ENCODE measurements at places on chromosomes 3 and 15.

GRCh38 chr3:59318881-59319280, 269.1 kb upstream of the CFAP20DC start:
- DNase-seq = no peak

GRCh38 chr3:47824541-47825473, 21.9 kb downstream of the DHX30 start:
- peak; percentile 83 for DNase-seq

GRCh38 chr3:7205535-7205934, 344.6 kb downstream of the GRM7 start:
- peak; percentile 15 for DNase-seq

GRCh38 chr3:97612632-97613031, 151.9 kb upstream of the ARL6 start:
- DNase-seq = no peak

GRCh38 chr15:79311901-79312553, 1.1 kb downstream of the TMED3 start:
- DNase-seq = no peak

- peak; percentile 19 for DNase-seq
These were observed 197.3 kb upstream of the LINGO1 start for GRCh38 chr15:77830051-77830468.

GRCh38 chr3:11583235-11583634, 60.5 kb downstream of the VGLL4 start:
- DNase-seq = no peak

- DNase-seq = no peak
These were observed 14.6 kb downstream of the HEXA start for GRCh38 chr15:72361176-72361575.

- peak; percentile 79 for DNase-seq
These were observed 14.1 kb downstream of the RNF123 start for GRCh38 chr3:49703443-49703927.

DNA sequence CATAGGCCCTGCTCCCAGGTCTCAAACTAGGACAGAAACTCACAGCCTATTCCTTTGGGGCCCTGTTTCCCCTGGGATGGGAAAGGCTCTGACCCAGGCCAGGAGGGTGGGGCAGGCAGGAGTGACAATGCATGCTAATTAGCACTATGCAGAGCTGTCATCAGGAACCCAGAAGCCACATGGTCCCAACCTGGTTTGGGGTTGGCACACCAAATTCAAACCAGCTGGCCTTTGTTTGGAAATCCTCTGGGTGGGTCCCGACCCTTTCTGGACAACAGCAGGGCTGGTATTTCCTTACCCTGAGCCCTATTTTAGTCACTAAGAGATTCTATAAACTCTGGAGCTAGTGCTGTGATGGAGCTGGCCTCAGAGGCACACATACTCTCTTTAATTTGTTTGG, 166.2 kb downstream of the LRTM1 start:
- no peak for DNase-seq

DNA sequence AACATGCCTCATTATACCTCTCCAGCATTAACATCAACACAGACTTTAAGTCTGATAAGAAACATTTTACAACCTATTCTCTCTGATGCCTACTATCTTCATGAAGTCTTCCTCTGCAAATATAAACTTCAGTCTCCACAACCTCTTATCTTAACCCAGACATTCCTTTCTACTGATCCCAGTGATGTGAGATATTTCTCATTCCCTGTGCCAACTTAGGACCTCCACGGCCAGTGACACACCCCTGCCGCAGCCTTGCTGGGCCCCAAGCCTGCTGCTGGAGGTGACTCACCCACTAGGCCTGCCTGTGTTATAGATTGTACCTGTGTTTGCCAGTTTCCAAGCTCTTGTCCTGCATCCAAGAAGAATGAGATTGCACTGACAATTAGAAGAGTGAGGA, 734.5 kb upstream of the CADM2 start:
- DNase-seq = no peak

- no peak for DNase-seq
These were observed 9.8 kb upstream of the EEFSEC start for GRCh38 chr3:128143496-128143895.

- no peak for DNase-seq
These were observed 66.3 kb downstream of the NIPA2 start for GRCh38 chr15:22904736-22905135.

GRCh38 chr3:100252001-100252400, 8.8 kb upstream of the TBC1D23 start:
- no peak for DNase-seq

DNA sequence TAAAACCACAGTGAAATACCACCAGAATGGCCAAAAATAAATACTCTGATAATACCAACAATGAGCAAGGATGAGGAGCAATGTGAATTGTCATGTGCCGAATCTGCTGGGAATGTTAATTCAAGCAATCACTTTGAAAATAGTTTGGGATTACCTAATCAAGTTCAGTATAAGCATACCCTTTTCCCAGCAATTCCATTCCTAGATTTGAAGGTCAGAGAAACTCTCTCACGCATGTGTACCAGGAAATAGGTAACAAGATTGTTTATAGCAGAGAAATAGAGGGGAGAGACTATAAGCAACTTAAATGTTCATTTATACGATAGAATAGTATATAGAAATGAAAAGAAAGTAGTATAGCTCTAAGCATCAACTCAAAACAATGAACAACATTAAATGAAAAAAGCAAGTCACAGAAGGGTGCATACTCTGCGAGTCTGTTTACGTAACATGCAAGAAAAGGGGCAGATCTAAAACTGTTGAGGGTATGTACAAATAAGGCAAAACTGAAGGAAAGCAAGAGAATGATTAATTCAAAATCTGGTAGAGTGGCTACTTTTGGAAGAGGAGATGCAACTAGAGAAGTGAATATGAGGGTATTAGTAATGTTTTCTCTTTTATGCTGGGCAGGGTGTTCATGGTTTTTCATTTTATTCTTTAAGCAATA, 27.4 kb downstream of the TMOD3 start:
- DNase-seq = no peak

DNA sequence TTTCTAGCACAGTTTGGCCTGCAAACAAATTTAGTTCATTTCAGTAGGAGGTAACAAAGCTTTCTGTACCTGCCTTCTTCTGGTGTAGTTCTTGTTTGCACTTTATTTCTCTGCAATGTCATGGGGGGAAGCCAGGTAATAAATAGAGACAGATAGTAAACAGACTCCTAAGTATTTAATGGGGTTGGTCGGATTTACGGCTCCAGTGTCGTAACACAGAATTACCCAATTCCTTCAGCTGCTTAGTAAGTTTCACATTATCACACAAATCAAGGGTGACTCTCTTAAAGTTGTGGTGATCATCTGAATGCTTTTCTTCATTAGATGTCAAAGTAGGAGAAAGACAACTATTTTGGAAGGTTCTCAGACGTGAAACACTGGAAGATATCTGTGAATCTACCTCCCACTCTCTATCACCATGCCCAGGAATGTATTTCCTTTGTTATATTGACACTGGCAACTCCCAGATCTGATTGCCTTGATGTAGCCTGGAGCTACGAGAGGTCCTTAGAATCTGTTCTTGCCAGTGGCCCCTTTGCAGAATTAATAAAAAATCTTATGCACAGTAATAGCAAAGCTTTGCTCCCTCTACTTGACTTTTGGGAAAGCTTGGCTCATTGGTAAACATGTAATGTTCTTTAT, 25.0 kb upstream of the TMC3 start:
- DNase-seq = peak; percentile 33

DNA sequence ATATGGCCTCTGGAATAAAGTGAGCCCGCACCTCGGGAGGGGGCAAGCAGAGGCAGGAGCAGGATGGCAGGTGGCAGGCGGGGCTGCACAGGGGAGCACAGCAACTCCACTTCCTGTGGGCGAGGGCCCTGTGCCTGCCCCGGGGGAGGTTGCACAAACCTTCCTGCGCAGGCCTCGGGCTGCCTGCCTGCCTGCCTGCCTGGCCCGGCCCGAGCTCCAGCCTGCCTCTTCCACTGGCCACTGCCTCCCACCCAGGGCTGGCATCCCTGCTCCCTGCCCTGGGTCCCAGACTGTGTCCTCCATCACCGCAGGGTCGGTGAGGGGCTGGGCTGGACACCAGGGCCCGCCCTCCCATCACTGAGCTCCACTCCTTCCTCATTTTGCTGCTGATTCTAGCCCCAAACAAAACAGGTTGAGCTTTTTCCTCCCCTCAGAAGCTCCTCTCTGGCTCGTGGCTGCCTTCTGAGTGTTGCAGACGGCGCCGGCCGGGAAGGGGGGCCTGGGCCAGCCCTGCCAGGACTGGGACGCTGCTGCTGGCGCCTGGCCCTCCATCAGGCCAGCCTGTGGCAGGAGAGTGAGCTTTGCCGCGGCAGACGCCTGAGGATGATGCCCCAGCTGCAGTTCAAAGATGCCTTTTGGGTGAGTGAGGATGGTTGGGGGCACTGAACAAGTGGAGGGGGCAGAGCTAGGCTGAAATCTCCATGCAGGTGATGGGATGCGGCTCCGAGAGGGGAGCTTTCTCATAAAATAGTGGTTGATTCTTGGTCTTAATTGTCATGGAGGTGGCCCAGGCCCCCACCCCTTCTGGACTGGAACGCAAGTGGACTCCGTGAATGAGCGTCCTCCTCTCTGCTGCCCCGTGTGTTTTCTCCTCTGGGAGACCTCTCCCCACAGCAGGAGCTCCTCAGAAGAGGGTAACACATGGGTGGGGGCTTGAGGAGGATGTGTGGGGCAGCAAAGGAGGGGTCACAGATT, at the start of gene PSTPIP1:
Gene PSTPIP1 (plus strand): TSS at position 156 of the 975 bp plus-strand sequence. CDS start 448 bp downstream, at position 604.
- peak; percentile 12 for DNase-seq

DNA sequence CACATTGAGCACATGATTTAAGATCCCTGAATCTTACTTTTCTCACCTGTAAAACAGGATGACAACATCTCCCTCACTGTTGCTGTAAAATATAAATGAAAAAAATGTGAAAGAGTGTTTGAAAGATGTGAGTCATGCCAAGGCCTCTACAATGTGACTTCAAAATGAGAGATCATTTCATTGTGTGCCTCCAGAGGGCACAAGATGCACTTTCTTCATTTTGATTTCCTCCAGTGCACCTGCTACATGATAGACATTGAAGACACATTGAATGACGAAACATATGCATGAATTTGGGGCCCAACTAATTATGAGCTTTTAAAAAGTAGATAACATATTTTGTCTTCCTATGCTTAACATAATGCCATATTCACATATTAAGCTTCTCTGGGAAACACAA, 170.3 kb downstream of the MOBP start:
- DNase-seq = peak; percentile 65

DNA sequence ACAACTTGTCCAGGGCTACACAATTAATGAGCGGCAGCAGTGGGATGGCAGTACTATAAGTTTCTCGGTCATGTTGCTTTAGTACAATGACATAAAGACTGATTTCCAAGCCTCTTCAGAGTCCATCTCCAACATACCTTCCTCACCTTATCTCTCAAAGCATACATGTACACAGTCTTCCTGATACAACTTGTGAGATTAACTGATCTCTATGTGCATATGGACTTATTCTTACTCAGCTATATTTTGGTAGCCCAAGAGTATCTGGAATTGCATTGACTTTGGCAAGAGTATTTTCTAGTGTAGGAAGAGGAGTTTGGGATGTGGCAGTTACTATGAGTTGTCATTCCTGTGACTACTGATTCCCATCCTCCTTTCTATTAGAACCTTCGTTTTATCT, 575.0 kb downstream of the EDEM1 start:
- DNase-seq = no peak

- no peak for DNase-seq
These were observed 19.6 kb downstream of the PLXND1 start for GRCh38 chr3:129586746-129587430.

DNA sequence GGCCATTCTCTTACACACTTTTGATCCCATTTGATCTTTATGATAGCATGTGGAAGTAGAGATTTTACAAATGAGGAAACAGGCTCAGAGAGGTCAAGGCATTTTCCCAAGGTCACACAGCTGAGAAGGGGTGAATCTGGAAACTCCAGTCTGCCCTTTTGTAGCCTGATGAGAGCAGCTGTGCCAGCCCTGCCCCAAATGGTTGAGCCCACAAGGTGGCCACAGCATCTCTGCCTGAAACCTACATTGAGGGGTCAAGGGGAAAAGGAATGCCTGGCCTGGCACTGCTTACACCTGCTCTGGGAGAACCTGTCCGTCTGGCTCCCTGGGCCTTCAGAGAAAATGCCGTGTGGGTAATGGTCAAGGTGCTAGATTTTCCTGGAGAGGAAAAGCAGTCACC, 200.2 kb upstream of the LINGO1 start:
- DNase-seq = no peak

DNA sequence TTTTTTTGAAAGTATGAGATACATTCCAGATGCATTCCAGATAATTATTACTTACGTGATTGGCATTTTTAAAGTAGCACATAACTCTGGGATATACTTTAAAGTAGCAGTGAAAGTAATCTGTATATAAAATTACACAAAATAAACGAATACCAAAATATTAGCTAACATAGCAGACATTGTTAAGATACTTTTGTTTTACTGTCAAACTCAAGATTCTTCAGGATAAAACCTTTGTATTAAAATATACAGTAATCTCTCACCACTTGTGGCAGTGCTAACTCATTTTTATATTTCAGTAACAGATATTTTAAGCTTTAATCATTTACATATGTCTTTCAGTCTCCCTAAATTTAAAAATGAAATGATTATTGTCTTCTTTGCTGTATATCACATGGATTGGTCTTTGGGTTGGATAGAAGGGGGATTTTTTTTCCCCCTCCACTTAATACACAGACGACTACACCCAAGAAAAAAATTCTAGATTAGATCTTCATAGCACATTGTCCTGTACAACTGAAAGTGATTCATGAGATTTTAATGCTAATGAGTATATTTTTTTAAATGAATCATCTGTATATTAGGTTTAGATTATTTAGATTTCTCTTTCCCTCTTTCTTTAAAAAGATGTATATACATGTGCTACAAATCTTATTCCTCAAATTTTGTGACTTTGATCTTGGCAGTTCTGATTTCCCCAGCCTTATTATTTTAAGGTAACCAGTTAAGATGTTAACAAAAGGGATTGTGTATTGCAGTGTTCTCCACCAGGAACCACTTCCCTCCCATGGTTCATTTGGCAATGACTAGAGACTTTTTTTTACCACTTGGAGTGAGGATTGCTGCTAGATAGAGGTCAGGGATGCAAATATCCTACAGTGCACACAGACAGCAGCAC, 24.5 kb upstream of the EBLN2 start:
- no peak for DNase-seq
